ENCODE measurements at places on chromosomes 3 and 15. TPM values are rescaled to one million over a fixed set of nuclear protein-coding genes. Genes with fewer than 3 reads are reported as not detected.

Gene GRM2
- total RNA-seq = under 0.01 TPM

Gene FBXW12
- 0.28 TPM for total RNA-seq

Gene AMOTL2
- 96.4 TPM for total RNA-seq

Gene ACP3
- total RNA-seq = under 0.01 TPM

Gene CFAP100
- not detected for total RNA-seq

Gene RTP1
- under 0.01 TPM for total RNA-seq
